Cerebellar nuclear complex (tissue), 1 donor: ENCODE measurements at places on chromosomes 5 and 9.

DNA sequence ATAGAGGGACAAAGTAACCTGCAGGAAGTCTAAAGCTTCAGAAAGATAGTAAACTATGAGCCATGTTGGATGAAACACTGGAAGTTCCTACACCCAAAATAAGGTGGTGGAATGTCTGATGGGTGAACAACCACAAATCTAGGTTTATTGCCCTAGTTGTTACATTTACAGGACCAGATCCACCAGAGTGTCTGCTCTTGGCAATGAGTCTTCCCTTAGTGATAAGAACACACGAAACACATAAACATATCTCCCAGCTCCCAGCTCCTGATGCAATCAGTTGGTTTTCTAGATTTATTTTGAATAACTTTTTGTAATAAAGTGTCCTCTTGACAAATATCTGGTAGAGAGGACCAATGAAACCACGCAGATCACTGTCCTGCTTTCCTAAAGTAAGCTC, 329.7 kb upstream of the WWC1 start:
- no peak for DNase-seq

DNA sequence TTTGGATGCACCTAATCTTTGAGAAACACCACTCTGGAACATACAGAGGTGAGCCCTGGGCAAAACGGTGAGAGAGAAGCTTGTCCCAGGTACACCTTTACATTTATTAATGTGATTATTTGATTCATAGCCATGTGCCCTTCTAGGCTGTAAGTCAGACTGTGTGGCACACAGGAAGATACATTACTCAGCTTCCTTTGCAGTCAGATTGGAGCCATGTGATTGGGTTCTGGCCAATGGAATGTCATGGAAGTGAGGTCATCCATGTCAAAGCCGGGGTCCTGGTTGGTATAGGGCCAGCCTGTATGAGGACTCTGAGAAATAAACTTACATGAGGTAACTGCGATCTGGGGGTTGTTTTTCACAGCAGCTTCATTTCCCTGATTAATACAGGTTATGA, 106.8 kb upstream of the CD180 start:
- no peak for DNase-seq

DNA sequence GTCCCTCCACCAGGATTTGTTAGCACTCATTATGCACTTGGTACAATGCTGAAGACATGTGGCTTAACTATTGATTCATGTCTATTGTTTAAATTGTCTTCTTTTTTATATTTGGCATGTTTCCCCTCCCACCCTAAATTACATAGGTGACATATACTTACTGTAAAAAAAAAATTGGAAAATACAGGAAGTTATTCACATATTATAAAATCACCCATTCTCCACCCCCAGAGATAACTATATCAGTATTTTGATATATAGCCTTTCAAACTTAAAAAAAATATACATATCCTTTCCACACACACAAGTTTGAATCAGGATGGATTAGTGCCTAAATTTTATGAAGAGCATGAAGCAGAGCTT, 87.6 kb downstream of the FGF1 start:
- DNase-seq: no peak

DNA sequence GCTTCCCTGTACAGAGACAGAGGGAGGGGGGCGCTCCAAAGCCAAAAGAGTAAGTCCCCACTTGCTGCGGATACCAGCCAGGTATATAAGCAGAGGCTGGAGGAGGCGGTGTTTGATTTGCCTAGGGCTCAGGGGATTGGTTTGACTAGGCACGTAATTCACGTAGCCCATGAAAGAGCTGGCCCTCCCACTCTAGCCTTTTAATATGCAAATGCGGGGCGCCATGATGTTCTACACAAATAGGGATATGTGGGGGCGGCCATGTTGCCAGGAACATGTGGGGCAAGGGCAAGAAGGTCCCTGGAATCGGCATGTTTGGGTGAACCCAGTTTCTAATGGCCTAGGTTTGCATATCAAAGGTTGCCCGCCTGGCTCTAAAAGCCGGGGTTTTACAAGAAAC, 3.3 kb upstream of the PRLR start:
- DNase-seq: no peak
